Activated T-cell treated with anti-CD3 and anti-CD28 coated beads, Interleukin-2, amount 50 U/mL, for 72 hours (primary cell): ENCODE measurements at places on chromosomes 1 and 21.

DNA sequence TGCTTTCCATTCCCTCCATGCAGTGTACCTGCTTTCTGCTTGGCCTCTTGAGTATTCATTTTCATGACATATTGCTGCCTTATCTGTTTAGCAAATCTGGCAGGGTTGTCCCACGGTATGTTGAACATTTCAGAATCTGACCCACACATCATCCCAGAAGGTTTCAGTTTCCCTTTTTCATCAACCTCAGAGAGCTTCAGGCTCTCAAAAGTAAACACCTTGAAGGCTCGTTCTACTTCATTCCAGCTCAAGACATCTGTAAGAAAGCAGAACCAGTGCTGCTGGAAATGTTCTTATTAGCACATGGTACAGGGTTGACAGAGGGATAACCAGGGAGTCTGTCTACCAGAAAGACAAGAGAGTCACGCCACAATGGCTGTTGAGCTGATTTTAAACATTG lies 103.6 kb downstream of the SPAG17 start:
- DNase-seq = no peak

GRCh38 chr1:196377811-196378210 lies 230.4 kb downstream of the KCNT2 start:
- no peak for DNase-seq

- DNase-seq = peak; percentile 30
These were observed 201.7 kb downstream of the NRIP1 start for GRCh38 chr21:14862794-14863720.

DNA sequence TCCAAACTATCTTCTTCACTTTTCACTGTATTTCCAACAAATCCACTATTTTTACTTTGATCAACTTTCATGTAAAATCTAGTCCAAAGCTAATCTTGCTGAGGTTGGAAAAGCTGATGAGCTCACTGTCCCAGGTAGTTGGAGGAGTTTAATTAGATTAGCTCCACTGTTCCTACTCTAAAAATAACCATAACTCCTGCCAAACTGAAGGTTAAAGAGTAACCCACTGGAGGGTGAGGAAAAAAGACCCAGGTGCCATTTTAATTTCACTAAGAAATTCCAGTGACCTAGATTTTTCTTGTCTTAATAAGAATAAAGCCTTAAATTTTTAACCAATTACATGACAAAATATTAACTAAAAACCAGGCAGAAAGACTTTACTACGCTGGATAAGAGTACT lies 15.3 kb downstream of the DCAF8 start:
- DNase-seq = no peak

DNA sequence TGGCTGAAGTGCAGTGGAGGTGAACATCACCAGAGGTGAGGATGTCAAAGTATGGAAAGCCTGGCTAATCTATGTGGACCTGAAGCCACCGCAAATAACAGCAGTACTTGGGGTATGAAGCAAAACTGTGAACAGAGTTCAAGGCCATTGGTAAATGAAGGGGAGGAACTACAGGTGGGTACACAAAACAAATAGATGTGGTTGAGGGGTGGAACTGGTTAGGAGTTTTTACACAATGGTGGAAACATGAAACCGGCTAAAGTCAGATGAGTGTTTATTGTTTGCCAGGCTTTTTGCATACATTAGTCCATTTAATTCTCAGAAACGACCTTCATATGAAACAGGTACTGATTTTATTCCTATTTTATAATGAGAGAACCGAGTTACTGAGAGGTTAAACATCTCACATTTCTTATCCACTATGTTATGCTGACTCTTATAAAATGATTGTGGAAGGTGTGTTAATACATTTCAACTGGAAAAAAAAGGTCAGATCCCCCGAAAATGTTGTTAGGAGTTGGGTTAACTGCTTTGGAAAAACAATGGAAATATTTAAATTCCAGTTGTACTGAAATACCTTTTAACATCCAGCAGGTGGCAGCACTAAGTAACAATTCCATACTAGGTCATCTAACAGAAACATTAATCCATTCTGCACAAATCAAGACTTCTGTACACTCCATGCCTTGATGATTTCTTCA lies 44.3 kb upstream of the GTF2B start:
- DNase-seq = peak; percentile 16

DNA sequence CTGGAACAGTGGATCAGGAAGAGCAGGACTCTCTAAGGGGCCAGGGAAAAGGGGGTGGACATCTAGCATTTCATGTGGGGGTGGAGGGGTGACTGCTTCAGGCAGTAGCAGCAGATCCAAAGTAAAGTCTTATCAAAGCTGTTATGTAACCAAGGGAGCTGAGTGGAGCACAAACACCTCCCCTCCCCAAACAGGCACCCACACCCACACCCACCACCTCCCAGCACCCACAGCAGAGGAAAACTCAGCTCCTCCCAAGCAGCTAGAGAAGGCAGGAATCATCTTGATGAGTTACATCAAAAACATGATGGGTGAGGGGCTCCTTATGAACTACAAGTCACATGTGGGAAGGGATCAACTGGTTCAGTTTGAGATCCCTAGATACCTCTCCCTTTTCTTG lies 6.0 kb downstream of the DLGAP3 start:
- no peak for DNase-seq

GRCh38 chr1:64062941-64063581 lies 140.4 kb upstream of the UBE2U start:
- no peak for DNase-seq

DNA sequence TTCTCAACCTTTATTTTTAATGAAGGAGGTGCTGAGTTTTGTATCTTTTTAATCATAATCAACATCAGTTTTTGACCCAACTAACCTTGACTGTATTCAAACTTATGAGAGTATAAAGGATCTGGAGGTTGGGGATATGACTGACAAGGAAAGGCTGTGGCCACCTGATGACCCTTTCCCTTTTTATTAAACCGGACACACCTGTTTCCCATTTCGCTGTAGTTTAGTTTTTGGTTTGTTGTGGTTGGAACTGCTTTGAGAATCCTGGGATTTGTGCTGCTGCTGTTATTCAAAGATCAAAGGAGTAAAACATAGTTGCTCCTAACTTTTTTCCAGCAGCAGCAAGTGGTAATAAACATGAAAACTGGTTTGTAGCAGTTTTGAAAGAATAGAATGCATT lies 12.4 kb downstream of the PRPF38A start:
- no peak for DNase-seq

GRCh38 chr1:165905853-165906252 lies 78.4 kb downstream of the UCK2 start:
- DNase-seq = no peak

DNA sequence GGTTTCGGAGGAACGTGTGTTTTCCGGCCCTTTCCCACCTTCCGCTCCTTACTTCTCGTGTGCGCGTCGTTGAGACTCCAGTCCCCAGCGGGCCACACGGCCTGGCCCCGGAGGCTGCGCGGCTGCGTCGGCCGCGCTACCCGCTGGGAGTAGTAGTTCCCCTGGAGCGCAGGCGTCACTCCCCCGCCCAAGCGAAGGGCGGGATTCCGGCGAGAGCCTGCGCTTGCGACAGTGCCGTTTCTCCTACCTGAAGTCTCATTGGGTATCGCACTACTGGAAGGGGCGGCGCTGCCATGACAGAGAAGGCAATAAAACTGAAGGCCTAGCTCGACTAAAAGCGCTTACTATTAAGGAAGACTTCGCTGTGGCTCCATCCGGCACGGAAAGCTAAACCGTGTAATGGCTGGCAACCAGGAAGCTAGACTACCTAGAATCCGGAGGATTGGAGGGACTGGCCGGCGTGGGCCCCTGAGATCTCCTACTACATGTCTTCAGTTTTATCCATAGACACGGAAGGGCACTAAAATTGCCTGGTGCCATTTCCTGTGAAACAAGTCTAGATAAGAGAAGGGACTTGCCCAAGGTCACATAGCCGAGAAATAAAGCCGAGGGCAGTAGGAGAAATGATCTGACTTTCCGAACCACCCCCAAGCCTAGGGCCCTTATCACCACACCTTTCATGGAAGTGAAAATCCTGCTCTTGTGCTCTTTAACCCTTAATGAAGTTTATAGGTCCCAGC lies 797 bp upstream of the TMEM69 start:
- DNase-seq = peak; percentile 96

DNA sequence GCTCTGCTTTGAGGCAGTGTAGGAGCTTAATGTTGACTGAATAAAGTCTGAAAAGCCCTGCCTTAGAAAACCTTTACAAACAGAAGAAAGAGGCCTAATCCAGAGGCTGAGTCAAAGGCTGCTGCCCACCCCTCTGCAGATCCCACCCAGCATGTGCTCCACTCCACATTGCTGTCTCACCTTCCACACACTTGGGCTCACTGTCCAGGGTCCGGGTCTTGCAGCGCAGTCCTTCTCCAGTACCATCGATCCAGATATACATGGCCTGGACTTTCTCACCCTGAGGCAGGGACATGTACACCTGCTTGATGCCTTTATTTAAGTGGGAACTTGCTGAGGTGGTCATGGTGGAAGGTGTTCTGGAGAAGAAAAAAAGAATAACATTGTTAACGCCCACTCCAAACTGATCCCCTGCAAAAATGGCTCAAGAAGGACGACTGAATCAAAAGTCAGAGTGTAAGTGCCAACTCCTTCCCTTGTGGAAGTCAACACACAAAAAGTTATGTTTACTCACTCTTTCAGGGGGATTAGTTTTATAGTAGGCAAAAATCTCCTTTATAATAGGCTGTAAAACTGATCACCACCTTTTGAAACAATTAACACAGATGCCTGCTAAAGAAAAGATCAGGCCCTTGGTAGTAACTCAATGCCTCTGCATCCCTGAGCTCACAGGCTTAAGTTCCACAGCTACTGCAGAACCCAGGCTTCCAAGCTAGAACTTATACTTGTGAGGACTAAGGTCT lies 3.0 kb downstream of the GLUL start:
- no peak for DNase-seq

DNA sequence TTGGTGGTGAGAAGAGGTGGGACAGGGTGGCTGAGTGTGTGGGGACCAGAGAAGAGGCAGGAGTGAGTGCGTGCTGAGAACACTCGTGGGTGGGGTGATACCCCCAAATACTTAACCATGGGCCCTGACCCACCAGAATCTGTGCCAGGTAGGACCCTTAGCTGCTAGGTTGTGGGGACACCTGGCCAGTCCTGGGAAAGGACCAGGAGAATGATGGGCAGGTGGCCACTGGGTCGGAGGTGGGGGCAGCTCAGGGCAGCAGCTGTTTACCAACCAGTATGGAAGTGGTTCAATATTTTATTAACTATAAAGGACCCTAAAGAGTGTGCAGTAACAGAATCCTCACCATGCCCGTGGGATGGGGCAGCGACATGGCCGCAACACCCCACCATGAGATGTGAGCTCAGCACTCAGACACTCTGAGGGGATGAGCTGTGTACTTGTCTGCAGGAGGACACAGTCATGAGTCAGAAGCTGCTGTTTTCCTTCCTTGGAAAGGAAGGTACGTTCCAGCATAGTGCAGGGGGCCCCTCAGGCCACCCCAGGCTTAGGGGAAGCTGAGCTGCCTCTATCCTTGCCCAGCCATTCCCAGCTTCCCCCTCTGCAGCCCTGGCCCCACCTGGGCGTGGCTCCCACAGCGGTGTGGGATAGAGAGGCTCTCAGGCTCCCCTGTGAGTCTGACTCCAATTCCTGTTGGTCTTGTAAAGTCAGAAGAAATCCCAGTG lies 25.4 kb downstream of the TEX35 start:
- no peak for DNase-seq

DNA sequence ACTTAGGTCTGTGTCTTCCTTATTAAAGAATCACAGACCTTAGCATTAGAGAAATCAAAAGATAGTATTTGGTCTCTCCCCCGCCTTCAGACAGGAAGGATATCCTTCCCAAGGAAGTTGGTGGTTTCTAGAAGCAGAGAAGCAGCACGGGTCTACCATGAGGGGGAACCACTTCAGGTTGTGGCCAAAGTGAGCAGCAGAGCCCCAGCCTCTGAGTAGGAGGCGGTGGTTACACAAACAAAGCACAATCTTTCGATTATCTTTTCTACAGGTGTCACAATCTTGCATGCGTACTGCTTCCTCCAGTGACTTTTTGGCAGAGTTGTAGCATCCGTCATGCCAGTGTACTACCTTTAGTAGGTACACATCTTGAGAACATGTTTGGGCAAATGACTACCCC lies 8.8 kb downstream of the PGLYRP4 start:
- no peak for DNase-seq

DNA sequence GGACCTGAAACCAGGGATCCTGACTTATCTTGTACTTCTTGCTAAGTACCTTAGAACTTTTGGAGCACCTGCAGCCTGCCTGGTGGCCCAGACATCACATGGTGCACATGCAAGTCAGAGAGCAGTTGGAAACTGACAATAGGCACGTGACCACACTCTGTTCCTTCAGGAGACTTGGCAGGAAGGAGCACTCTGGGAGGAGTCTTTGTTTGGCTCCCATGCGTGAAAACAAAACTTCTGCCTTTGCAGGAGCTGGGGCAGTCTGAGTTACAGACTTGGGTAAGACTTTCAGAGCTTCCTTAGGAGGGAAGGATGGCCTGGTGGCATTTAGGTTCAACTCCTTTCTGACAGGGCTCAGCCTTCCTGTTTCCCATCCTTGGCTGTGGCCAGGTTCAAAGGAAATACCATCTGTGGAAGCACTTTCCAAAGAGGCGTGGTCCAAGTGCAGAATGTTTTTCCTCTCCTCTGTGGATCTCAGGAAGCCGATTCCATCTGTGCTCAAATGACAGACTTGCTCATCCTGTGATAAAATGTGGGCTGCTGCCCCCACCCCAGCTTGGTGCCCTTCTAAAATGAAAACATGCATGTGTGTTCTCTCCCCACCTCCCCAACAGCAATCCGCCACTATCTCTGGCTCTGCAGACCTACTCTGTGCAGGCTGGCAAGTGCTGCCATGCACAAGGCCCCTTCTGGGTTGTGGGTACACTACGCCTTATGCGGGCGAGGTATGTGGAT lies 14.1 kb upstream of the ZNF436 start:
- no peak for DNase-seq

GRCh38 chr1:231134624-231135023 lies 27.2 kb upstream of the TRIM67 start:
- no peak for DNase-seq

- no peak for DNase-seq
These were observed 285.9 kb upstream of the C1orf87 start for GRCh38 chr1:60359431-60359830.

DNA sequence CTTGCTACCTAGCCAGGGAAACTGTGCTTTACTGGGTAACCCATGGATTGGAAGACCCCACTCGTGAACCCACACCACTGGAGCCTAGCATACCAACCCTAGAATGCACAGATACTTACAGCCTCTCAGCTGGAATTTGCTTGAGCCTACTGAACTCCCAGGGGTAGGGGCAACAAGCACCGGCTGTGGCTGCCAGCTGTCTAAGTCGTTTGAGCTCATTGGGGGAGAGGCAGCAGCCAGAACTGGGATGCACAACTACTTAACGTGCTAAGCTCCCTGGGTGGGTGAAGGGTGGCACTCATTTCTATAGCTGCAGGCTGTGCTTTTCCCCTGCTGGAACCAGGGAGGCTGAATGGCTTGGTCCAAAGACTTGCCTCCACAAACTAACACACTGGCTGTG lies 212.4 kb downstream of the ZNF648 start:
- no peak for DNase-seq

DNA sequence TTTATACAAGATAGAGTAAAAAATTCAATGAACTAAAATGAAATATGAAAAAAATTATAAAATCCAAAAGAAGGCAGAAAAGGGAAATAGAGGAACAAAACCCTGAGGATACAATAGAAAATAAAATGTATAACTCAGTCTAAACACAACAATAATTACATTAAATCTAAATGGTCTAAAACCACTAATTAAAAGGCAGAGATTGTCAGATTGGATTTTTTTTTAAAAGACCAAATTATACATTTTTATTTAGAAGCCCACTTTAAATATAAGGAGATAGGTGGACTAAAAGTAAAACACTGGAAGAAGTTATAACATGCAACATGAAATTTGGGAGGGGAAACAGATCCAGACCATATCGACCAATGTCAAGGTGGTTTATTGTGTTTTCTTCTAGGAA lies 95.2 kb downstream of the CATSPERE start:
- DNase-seq = no peak
